Right forelimb (tissue), 1 donor: ENCODE measurements at places on chromosomes 7 and 10.

GRCh38 chr10:25820874-25821273 is 113.2 kb upstream of the MYO3A start:
- DNase-seq: no peak

GRCh38 chr7:18041191-18041590 is 13.5 kb upstream of the PRPS1L1 start:
- DNase-seq: no peak

DNA sequence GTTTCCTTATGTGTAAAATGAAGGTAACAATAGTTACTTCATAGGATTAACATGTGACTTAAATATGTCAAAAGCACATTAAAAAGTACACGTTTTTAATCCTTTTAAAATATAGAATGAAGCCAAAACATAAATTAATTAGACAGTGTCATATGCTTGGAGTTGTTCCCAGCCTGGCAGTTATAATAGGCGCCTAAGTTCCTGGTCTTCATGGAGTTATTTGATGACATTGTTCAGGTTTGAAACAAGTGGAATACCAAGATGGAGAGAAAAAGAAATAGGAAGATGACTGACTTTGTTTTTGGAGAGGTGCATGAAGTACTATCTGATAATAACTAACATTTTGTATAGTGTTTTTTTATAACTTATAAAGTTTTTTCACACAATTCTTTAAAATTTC is 67.3 kb downstream of the ZNRF2 start:
- DNase-seq: no peak

DNA sequence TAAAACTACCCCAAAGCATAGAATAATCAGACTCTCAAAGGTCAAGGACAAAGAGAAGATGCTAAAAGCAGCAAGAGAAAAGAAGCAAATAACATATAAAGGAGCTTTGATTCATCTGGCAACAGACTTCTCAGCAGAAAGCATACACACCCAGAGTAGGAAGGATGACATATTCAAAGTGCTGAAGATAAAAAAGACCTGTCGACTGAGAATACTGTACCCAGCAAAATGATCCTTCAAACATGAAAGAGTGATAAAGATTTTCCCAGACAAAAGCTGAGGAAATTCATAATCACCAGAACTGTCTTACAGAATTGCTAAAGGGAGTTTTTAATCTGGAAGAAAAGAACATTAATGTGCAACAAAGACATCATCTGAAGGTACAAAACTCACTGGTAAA is 14.9 kb downstream of the KCNK18 start:
- DNase-seq: no peak

DNA sequence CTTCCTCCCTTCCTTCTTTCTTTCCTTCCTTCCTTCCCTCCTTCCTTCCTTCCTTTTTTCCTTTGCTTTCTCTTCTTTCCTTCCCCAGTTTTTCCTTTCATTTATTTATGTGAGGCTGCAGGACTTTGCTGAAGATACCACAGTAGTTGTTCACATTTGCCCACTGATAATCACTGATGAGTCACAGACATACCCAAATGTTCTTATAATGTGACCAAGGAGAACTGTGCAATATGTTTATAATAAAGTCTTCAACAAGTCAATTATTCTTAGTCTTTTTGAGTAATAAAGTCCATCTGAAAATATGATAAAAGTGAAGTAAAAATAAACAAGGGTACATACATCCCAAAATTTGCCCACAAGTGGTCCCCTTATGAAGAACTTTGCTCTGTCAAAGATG is 159.7 kb downstream of the GNAI1 start:
- no peak for DNase-seq

- DNase-seq: no peak
Observed at GRCh38 chr10:6141296-6142151, 52.7 kb downstream of the RBM17 start.

- no peak for DNase-seq
Observed at GRCh38 chr10:58859526-58859925, 316.9 kb upstream of the PHYHIPL start.

DNA sequence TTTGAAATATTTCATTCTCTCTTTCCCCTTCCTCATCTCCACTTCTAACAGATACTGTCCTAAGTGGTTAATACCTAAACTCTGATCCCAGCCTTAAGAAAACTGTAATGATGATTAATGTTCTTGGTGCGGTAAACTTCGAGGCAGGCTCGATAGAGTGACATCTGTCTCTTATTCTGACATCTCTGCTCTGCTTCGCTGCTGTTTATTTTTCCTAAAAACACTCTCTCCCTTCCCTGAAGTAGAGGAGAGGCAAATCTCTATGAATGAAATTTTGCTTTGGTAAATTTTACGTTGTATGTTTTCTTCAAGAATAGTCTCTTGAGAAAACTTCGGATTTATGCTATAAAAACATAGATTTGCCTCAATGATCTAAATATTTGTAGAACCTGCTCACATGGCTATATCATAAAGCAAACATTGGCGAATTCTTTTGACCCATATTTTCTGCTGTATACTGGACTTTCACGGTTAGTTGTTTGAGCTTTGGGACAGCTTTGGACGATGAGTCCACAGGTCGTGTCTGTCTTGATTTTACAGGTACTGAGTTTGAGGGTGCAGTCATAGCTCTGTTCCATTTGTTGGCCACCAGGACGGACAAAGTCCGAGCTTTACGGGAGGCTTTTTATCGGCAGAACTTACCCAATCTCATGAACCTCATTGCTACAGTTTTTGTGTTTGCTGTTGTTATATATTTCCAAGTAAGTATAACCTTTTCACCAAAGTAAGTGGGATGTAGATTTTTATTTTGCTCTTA is 27.1 kb downstream of the SEC61A2 start:
- no peak for DNase-seq

DNA sequence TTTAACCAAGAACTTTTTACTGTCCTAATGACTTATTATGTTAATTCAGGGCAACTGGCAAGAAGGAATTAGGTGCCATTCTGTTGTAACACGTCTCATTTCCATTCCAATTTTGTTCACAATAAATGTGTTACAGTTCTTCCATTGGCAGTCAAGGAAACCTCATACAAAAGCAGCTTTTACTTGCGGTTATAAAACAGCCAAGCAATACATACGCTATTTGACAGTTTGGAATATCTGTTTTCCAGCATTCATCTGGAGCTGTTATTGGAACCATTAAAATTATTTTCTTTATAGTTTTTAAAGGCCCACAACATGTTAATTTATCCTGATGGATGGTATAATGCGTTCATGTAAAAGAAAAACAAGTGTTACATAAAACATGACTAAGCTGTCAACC is 33.3 kb downstream of the MTERF1 start:
- DNase-seq: no peak

DNA sequence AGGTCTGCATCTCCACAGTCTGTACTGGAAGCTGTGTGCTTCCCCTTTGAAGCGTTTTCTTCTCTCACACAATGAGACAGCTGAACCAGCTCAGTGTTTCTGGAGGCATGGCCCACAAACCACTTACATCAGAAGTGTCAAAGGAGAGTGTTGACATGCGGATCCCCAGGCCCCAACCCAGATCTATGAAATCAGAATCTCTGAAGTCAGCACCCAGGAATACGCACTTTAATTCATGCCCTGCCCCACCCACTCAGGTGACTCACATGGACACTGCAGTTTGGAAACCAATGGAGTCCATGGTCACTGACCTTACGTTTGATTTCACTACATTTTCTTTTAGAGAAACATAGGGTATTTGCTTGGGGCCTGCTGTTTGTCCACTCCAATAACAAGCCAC is 19.0 kb downstream of the TLL2 start:
- no peak for DNase-seq

GRCh38 chr10:28939281-28940157 is 262.2 kb downstream of the BAMBI start:
- DNase-seq: peak; percentile 55

GRCh38 chr7:4753598-4754432 is 21.6 kb upstream of the AP5Z1 start:
- peak; percentile 81 for DNase-seq

DNA sequence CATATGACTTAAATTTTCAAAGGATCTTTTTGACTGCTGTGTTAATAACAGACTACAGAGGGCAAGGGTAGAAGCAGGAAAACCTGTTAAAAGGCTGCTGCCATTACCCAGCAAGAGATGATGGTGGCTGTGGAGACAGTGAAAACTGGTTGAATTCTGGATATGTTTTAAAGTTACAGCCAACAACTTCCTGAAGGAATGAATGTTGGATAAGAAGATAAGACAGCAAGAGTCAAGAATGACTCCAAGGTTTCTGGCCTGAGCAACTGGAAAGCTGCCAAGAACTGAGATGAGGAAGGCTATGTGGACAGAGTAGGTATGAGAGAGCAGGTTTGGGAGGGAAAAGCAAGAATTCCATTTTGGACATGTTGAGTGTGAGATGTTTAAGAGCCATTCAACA is 19.1 kb downstream of the CNOT4 start:
- no peak for DNase-seq

GRCh38 chr7:10662982-10663884 is 310.4 kb upstream of the PHF14 start:
- DNase-seq: no peak

DNA sequence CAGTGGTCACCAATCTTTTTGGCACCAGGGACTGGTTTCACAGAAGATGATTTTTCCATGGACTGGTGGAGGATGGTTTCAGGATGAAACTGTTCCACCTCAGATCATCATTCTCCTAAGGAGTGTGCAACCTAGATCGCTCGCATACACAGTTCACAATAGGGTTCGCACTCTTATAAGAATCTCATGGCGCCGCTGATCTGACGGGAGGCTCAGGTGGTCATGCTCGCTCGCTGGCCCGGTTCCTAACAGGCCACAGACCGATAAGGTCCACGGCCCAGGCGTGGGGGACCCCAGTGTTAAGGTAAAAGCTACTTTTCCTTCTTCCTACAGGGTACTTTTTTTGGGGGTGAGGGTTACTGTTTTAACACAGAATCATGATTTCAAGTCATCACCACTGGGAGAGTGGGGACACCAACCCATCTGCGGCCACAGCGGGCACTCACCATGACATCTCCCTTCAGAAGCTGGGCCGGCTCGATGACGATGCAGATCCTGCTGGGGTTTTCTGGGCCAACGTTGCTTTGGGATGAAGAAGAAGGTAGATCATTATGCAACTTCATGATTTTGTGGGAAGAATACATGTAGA is 170.5 kb downstream of the TNS3 start:
- peak; percentile 36 for DNase-seq

DNA sequence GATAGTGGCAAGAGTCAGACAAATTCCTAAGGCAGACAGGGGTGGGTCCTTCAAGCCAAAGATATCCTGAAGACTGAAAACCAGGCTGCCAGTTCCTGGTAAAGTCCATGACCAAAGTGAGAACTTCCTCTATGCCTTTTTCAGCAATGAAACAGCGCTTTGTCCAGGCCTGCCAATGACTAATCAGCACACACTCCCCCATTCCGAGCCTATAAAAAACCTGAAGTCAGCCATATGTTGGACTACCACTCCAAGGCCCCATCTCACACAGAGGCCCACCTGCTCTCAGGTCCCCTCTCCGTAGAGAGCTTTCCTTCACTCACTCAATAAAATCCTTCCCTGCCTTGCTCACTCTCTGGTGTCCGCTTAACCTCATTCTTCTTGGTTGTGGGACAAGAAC is 402.2 kb downstream of the ANKRD7 start:
- DNase-seq: no peak

DNA sequence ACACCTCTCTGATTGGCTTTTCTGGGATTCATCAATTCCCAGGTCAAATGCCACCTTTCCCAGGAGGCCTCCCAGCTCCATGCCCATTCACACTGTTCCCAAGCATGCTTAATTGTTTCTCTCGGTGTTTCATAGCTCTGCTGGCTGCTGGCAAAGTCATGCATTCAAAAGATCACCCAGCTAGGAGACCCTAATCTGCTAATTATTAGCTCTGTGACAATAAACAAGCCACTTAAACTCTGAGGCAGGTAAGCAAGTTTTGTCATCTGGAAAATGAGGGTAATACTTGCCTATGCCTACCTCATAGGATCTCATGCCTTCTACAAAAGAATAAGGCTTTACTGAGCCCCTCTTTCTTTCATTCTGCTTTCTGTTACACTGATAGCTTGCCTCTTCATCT is 828 bp upstream of the KEL start:
- no peak for DNase-seq

- DNase-seq: no peak
Observed at GRCh38 chr10:124386186-124387077, 32.3 kb downstream of the OAT start.

GRCh38 chr7:51685794-51686193 is 369.2 kb upstream of the COBL start:
- DNase-seq: no peak
